ENCODE measurements at places on chromosomes 1 and 21.
A peak's percentile ranks its signal among the peaks of the same experiment; 100 is the strongest.

DNA sequence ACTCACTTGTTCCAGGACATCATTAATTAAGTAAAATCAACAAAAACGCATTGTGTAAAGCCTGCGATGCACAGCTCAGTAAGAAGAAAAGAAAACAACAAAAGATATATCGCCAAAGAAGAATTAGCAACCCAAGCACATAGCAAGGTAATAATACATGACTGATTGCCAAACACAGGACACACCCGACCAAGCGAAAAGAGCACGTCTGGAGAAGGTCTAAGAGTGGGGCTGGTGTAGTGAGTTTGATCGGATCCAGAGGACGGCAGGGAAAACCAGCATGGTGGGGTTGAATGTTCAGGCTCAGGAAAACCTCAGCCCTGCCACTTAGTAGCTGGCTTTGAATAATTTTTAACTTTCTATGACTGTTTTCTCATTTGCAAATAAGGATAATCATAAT lies 69.8 kb downstream of the JAK1 start:
- DNase-seq: no peak

DNA sequence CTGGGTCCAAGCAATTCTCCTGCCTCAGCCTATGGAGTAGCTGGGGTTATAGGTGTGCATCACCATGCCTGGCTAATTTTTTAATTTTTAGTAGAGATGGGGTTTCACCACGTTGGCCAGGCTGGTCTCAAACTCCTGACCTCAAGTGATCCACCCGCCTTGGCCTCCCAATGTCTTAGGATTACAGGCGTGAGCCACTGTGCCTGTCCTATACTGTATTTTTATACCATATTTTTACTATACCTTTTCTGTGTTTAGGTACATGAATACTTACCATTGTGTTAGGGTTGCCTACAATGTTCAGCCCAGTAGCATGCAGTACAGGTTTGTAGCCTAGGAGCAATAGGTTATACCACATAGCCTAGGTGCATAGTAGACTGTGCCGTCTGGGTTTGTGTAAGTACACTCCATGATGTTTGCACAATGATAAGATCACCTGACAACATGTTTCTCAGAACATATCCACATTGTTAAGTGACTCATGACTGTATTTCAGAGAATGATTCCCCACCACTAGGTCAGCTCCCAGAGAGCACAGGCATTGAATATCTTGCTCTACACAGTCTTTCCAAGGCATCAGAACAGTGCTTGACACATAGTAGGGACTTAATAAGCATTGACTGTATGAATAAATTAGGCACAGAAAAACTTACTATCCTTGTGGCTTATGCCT lies 6.0 kb upstream of the CITED4 start:
- DNase-seq: peak; percentile 18

- no peak for DNase-seq
Measured at GRCh38 chr1:79705218-79705617, 698.7 kb upstream of the ADGRL4 start.

DNA sequence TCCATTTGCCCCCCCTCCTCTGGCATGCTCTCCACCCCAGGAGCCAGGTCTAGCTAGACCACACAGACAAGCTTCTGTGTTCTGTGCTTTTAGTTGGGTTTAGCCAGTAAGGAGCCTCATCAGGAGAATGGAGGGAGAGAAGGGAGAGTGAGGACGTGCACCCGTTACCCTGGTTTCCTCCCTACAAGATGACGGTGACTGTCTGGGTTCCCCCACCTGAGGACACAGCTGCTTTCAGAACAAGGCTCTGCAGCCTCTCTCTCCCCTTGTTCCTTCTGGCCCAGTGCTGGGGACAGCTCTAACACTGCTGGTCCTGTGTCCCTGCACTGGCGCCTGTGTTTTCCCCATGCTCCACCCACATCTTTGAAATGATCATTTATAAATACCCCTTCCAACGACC lies 184.4 kb upstream of the GALNT2 start:
- DNase-seq: no peak

DNA sequence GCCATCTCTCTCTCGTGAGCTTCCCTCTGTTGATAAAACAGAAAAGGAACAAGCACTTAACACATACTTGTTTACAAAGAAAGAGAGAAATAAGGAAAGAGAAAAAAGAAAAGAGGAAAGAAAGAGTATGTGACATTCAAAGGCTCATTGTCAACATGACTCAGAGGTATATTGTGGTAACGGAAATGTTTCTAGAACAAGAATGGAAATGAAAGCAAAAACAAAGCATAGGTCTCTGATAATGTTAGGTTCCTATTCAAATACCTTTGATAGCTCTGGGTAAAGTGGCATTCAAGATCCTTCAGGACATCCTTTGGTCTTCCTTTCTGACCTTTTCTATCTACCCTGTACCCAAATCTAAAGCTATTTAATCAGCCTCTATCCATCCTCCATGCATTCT lies 67.4 kb upstream of the DMRTA2 start:
- DNase-seq: no peak

DNA sequence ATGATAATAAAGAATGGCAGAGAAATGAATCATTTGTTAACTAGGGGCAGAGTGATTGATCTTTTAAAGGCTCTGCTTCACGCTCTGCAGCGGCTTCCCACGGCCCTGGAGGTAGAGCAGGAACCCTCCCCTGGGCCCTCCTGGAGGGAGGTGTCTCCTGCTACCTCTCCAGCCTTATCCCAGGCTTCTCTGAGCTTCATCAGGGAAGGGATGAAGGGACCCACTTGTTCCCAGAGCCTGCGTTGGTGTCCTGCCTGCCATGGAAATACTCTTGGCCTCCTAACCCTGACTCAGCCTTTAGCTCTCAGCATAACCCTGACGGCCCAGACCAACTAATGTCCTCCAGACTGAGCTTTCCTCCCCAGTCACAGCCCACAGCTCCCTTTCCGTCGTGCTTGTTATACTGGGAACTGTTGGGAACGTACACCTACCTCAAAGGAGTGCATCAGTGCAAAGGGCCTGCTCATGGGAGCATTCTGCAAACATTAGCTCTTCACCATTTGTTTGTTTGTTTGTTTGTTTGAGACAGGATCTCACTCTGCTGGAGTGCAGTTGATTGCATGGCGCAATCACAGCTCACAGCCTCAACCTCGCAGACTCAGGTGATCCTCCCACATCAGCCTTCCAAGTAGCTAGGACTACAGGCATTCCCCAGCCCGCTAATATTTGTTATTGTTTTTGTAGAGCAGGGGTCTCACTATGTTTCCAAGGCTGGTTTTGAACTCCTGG lies 17.4 kb upstream of the HNRNPU start:
- no peak for DNase-seq

- DNase-seq: no peak
Measured at GRCh38 chr21:29091033-29091432, 17.6 kb upstream of the CCT8 start.

- DNase-seq: no peak
Measured at GRCh38 chr1:119209596-119210295, 69.3 kb upstream of the WARS2 start.

GRCh38 chr1:93620841-93621210 lies 60.8 kb downstream of the BCAR3 start:
- no peak for DNase-seq

GRCh38 chr1:25082216-25082899 lies 149.9 kb downstream of the SYF2 start:
- no peak for DNase-seq

GRCh38 chr21:44262338-44263056 lies 800 bp upstream of the DNMT3L start:
- DNase-seq: no peak

GRCh38 chr1:191558379-191558778 lies 599.9 kb upstream of the RGS18 start:
- no peak for DNase-seq

DNA sequence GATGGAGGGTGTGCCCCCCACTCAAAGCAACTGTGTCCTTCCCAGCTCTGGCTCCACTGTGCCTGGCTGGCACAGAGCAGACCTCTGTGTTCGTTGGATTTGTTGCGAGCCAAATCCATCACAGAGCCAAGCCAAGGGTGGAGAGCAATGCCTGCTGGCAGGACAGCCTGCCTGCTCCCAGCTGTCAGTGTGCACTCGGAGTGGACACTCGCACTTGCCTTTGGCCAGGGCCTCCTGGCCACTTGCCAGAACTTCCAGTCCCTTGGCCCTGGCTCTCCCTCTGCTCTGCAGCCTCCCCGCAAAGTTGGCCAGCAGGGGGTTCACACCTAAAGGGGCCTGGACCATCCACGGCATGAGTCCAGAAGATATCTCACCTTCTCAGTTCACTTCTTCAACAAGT lies 16.4 kb downstream of the HEYL start:
- no peak for DNase-seq

- DNase-seq: no peak
Measured at GRCh38 chr21:26782331-26782730, 62.9 kb downstream of the ADAMTS1 start.

DNA sequence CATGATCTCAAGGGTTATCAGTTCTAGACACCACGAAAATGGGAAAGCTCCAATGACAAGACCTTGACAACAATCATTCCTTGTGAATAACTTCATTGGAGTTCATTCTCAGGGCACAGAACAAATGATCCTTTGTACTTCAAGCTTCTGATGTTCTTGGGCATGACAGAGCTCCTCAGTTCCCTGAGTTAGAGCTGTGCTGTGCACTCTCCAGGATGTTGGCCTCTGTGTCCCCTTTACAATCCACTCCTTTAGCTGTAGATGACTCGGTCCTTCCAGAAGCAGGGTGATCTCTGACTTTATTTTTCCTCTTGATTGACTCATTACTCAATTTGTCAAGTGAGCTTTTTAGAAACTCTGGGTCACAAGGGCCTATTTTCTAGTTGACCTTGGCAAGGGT lies 3.9 kb upstream of the FAM78B start:
- peak; percentile 98 for DNase-seq

- no peak for DNase-seq
Measured at GRCh38 chr1:43760745-43761317, 53.5 kb downstream of the ST3GAL3 start.

DNA sequence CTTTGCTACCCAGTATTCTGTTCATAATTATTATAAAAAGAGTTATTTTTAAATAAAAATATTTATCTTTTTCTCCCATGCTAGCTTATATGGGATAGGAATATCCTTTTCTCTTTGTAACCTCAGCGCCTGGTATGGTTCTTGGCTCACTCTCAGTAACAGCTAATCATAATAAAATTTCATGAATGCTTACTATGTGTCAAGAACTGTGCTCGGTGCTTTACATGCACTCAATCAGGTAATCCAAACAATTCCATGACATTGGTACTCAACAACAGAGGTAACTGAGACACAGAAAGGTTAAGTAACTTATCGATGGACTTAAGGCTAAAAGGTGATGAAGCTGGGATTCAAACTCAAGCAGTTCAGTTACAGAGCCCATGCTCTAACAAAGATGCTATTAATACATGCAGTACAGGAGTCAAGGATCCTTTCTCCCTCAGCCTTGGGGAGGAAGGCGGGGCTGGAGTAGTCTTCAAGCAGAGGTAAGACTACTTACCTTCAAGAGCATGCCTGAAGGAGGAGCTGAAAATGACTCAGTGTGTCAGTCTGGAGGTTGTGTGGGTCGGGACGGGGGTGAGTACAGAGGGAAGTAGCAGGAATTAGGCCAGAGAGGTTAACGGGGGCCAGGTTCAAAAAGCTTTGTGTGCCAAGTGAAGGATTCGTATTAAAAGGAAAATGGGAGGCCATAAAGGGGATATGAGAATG lies 73.4 kb downstream of the PLPPR5 start:
- no peak for DNase-seq

- DNase-seq: no peak
Measured at GRCh38 chr21:18138507-18138906, 106.1 kb upstream of the CHODL start.

- DNase-seq: peak; percentile 61
Measured at GRCh38 chr1:173255214-173255813, 48.2 kb upstream of the TNFSF4 start.

DNA sequence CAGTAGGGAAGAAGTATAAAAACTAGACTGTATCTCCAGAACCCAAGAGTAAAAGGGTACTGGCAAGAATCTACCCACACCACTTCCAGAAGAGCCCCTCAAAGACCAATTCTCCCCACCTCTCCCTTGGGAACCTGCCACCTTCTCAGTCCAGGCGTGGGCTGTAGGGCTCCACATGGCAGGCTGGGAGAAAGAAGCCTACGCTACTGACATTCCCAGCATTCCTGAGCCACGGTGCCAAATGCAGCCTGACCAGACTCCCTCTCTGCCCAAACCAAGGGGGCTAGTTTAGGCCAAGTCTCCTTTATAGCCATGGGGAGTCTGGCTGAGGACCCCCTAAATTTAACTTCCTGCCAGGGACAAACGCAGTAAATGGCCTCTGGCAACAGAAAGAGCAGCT lies 2.0 kb downstream of the UBE2Q1 start:
- DNase-seq: peak; percentile 42

DNA sequence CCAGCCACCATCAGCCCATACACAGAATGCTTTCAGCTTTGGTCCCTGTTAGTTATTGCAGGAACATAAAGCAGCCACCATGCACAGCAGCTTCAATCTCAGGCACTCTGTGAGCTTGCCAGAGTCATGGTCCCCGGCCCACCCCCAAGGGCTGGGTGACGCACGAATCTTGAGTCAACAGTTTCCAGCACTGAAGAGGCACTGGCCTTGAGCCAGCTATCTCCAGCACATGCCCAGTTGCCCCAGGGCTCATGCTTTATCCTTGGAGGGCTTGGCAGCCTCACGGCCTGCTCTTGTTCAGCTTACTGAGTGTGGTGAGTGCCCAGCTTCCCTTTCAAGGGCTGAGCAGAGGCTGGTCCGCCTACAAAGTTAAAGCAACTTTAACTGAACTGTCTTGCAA lies 200.7 kb upstream of the RAB4A start:
- peak; percentile 88 for DNase-seq

DNA sequence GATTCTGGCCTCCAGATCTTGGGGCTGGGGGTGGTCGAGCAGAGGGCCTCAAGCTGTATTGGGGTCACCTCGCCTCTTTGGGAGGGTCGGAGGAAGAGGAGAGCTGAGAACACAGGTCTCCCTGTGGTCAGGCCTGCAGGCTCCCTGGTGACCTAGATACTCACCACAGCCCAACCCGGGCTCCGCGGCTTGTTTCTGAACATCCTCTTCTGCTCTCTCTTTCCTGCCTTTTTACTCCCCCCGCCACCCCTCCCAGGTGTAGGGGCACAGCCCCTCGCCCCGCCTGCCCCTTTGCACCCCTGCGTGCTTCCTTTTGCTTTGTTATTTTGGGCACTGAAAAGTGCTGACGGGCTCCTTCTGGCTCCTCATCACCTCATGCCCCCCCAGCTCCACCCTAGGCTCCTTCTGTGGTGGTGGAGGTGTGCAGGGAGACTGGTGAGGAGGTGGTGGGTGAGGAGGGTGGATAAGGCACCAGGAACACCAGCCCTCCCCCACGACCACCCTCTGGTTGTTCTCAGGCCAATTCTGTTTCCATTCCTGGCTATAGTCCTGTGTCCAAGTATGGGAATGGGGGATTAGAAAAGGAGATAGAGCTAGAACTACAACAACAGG lies 10.6 kb upstream of the LINGO4 start:
- no peak for DNase-seq

Measured in SK-MEL-5 (cell line).